Right forelimb (tissue), 1 donor: ENCODE measurements at places on chromosomes 5 and 9.

DNA sequence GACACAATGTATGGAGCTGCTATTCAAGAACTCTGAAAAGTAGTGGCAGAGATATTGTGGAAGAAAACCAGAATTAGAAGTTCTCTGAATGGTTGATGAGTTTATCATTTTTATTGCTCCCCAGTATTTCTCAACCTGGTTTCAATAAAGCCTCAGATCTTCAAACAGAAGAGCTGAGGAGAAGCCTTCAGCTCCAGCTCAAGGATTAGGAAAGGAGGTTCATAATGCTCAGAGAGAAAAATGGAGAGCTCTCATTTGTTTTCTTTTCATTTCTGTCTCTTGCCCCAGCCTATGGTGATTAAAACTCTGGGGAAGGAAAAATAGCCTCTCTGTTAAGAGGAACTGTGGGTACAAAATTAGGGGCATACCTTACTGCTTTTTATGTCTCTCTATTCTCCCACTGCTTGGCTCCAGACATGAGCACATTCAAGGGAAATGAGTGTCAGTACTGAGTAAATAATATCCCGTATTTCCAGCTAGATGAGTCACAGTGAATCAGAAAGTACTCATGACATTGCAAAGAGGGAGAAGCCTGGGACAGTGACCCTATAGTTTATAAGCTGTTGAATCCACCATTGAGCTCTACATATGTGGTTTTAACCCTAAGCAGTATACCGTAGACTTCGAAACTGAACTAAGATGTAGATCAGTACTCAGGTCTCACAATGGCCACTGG, 138.1 kb downstream of the EMB start:
- no peak for DNase-seq

- DNase-seq = no peak
Measured at GRCh38 chr9:93154293-93154903, 20.3 kb upstream of the NINJ1 start.

DNA sequence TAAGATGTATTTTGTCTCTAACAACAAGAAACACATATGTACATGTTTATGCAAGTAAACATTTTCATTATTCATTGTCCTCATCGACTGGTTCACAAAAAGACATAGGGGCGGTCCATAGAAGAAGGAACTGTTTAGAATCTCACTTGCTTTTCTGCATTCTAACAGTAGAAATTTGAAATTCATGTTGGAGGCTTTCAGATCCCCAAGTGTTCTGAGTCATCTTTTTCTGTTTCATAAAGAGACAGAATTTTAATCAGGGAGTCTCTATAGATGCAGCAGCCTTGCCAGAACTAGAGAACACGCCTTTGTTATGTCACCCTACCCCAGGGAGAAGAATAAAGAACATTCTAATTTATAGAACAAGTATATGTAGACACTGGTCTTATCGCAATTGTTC, 324.3 kb downstream of the GABRG2 start:
- no peak for DNase-seq

DNA sequence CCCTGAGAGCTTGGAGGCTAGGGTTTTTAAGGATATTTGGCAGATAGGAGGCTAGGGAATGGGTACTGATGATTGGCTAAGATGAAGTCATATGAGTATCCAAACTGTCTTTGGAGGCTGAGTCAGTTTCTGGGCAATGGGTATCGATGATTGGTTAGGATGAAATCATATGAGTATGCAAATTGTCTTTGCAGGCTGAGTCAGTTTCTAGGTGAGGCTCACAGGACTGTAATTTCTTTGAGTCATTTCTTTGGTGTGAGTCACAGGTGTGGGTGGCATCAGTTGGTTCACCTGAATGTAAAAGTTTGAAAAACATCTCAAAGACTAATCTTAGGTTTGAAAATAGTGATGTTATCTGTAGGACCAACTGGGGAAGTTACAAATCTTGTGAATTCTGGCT, 1068.0 kb downstream of the NR2F1-AS1 start:
- DNase-seq = no peak

DNA sequence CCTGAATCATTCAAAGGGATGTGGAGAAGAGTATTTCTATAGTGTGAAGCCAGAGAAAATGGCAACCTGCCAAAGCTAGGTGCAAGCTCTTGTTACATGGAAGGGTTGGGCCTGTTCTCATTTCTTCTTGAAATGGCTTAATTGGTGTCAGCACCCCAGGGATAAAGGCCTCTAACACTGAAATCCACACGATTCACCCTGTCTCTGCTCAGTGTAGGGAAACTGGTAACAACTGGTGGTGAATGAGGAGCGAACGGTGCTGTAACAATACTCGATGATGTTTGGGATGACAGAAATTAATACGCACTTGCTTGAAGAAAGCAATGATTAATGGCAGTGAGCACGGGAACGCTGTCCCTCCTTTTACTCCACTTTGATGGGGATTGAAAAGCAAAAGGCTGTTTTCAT, 16.2 kb downstream of the PBX3 start:
- no peak for DNase-seq

GRCh38 chr9:120040896-120041295, 539.1 kb downstream of the CDK5RAP2 start:
- no peak for DNase-seq

DNA sequence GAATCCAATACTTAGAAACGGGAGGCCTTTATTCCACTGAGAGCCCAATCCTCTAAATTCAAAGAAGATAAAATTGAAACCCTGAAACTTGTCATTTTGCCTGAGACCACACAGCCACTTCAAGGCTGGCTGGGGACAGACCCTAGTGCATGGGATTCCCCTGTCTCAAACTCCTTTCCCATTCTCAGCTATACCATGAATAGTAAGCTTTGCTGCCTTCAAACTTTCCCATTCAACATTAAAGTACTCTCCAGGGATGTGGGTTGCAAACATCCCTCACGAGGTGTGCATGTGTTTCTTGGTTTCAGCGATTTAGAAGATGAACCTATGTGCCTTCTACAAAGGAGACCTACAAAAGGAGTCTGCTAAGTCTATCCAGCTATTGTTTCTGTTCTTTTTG, 64.6 kb downstream of the GABRB2 start:
- DNase-seq = no peak

DNA sequence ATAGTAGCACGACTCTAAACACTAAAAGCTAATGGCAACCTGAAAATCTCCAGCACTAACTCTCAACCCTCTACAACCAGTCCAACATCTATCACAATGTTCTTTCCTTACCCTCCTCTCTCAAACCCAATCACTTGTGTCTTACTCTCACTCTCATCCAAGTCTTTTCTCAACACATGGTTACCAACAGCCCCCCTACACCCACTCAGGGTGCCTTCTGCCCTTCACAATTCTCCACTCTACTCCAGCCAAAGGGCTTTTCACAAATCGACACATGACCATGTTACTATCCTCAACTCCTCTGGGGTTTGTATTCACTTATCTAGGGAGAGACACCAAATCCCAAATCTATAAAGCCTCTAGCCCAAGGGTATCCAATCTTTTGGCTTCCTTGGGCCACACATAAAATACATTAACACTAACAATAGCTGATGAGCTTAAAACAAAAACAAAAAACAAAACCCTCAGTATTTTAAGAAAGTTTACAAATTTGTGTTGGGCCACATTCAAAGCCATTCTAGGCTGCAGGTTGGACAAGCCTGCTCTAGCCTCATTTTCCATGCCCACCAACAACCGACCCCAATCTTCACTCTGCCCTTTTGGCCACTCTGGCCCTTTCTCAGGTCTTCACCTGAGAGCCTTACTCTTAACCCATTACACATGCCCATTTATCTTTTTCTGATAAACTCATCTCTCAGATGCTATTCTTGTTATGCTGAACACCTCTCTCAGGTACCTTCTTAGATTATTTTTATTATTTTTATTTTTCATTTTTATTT, 11.7 kb downstream of the HSPA9 start:
- DNase-seq = no peak

- no peak for DNase-seq
Measured at GRCh38 chr9:23621188-23621587, 204.9 kb downstream of the ELAVL2 start.

GRCh38 chr9:87342743-87343142, 154.9 kb upstream of the DAPK1 start:
- DNase-seq = no peak

DNA sequence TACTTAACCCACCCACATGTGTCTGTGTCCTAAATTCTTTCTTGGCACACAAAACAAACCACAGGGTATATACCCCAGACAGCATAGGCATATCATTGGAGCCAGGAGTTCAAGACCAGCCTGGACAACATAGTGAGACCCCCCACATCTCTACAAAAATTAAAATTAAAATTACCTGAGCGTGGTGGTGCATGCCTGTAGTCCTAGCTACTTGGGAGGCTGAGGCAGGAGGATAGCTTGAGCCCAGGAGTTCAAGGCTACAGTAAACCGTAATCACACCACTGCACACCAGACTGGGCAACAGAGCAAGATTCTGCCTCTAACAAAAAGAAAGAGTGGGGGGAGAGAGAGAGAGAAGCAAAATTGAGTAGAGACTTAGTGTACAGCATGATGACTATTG, 4.6 kb upstream of the AGTPBP1 start:
- DNase-seq = no peak

- DNase-seq = no peak
Measured at GRCh38 chr9:117697046-117697445, 7.2 kb upstream of the TLR4 start.

GRCh38 chr9:104028827-104029226, 65.3 kb upstream of the SMC2 start:
- DNase-seq = no peak

- DNase-seq = no peak
Measured at GRCh38 chr5:100165309-100165708, 369.9 kb upstream of the FAM174A start.

GRCh38 chr5:123097871-123098735, 9.1 kb downstream of the PRDM6 start:
- DNase-seq = no peak

DNA sequence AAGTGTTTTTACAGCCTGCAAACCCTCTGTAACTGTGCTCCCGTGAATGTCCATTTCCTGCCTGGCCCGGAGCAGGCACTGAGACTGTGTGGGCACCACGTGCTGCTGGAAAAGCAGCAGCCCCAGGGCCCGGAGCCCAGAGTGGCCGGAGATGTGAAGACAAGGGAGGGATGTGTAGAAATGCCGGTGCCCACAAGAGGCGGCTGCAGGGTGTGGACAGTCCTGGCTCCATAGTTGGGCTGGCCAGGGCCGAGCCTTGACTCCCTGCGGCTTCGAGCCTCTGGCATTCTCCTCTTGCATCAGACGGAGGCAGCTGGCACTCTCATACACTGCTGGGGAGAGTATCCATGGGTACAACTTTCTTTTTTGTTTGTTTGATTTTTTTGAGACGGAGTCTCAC, 13.2 kb upstream of the GFPT2 start:
- DNase-seq = no peak

GRCh38 chr5:54902791-54903473, 82.5 kb downstream of the ESM1 start:
- no peak for DNase-seq

- no peak for DNase-seq
Measured at GRCh38 chr5:157544623-157544989, 31.0 kb downstream of the ADAM19 start.

DNA sequence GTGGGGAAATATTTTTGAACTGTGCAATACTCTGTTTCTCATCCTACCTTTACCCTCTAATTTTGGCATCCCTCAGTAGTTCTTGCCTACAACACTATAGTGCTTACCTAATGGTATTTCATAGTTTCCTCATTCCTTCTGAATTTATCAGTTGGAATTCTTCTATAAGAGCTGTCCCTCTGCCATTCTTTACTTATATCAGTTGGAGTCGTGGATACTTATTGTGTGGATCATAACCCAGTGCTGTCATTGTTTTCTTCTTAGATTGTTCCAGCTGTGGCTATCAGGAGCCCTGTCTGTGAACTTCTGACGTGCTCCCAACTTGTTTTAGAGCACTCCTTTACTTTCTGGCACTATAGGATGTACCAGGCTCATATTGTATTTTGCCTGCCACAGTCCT, 146.1 kb upstream of the OTULINL start:
- DNase-seq = no peak

- DNase-seq = no peak
Measured at GRCh38 chr9:37919246-37919955, 15.5 kb upstream of the SLC25A51 start.

DNA sequence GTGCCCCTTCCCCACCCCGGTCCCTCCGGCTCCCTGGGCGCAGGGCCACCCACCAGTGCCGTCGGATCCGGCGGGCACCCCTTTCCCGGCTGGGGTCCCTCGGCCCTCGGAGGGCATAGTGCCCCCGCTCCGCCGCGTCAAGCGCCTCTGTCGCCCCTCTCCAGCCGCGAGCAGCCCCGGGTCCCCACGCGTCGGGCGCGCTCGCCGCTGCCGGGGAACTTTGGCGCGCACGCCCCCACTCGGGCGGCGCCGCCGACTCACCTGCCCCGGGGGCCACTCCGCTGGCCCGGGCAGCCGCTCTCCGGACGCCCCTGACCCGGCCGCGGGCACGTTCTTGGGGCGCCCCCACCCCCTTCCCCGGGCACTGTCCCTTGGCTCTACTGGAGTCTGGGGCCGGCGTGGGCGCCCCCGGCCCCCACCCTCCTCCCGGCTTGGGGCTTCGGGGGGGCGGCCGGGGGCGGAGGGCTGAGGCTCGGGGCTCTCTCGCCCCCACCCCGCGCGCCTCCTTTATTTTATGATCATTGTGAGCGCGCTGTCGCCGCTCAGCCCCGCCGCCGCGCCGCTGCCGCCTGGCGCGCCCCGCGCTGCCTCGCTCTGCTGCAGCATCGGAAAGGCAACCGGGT, 1.1 kb upstream of the FAM78A start:
- DNase-seq = no peak

- no peak for DNase-seq
Measured at GRCh38 chr9:26329974-26330373, 562.6 kb downstream of the CAAP1 start.

- DNase-seq = no peak
Measured at GRCh38 chr5:74544811-74545210, 95.7 kb downstream of the ENC1 start.

DNA sequence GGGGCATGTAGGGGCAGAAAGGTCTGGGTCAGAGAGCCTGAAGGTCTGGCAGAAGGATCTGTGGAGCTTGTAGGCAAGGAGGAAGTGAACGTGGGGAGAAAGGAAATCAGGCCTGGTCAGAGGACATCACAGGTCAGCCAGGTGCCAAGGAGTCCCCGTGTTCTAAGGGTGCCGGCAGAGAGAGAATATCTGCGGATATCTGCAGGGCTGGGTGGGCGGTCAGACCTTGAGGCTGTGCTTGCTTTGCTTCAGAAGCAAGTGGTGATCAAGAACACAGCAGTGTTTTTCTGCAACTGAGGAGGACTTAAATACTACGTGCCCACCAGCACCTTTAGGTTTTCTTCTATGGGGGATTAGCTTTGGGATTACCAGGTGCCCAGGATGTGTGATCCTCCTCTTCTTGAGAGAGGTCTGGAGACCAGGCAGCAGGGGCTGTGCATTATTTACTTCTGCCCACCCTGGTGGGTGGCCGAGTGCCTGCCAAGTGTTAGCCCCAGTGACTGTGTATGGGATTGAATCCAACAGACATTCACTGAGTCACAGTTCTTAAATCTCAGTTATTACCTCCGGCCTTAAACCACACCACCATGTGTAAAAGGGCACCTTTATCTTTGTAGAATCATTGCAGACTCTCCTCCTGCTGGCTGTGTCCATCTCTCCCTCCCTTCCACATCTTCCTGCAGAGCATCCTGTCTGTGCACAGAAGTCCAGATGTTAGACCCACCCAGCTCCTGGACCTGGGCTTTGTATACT, 12.5 kb upstream of the SHB start:
- DNase-seq = peak; percentile 26

- no peak for DNase-seq
Measured at GRCh38 chr5:14665101-14665822, 744 bp downstream of the OTULIN start.
